Pulmonary artery endothelial cell (primary cell): ENCODE measurements at places on chromosomes 3 and 15. TPM values are rescaled to one million over a fixed set of nuclear protein-coding genes. Genes with fewer than 3 reads are reported as not detected.

DNA sequence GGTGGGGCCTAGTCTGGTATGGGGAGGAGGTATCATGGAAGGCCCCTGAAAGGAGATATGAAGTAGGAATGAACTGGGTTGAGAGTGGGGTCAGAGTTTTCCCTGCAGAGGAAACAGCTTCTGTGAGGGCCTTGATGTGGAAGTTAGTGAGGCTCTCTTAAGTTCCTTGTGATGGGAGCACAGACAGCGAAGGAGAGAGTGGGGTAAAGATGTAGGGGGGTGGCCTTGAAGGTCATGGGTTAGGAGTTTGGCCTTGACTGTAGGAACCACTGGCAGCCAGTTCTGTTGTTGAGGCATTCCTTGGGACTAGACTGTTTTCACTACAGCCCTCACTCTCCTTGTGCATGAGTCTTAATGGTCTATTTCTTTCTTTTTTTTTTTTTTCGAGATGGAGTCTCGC is 77.8 kb upstream of the NMNAT3 start:
- DNase-seq: no peak

- DNase-seq: no peak
Measured at GRCh38 chr3:132723024-132723950, 1.1 kb upstream of the NPHP3 start.

DNA sequence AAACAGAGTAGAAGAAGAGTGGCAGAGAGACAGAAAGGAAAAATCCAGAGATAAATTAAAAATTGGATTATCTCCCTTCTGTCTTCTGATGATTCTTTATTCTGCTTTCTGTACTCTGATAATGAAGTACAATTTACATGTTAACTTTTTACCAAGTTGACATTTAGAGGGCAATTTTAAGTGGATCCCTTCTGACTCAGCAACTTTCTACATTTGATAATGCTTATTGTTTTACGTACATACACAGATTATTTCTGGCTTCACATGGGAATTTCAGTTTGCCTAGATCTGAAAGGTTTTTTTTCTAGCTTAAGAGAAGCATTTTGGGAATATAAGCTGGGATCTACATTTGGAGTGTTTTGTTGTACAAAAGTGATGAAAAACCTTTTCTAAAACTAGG is 491.3 kb downstream of the OTOL1 start:
- no peak for DNase-seq

- DNase-seq: no peak
Measured at GRCh38 chr15:34304613-34305012, 33.0 kb downstream of the SLC12A6 start.

- no peak for DNase-seq
Measured at GRCh38 chr3:16846373-16847080, 38.2 kb upstream of the PLCL2 start.

DNA sequence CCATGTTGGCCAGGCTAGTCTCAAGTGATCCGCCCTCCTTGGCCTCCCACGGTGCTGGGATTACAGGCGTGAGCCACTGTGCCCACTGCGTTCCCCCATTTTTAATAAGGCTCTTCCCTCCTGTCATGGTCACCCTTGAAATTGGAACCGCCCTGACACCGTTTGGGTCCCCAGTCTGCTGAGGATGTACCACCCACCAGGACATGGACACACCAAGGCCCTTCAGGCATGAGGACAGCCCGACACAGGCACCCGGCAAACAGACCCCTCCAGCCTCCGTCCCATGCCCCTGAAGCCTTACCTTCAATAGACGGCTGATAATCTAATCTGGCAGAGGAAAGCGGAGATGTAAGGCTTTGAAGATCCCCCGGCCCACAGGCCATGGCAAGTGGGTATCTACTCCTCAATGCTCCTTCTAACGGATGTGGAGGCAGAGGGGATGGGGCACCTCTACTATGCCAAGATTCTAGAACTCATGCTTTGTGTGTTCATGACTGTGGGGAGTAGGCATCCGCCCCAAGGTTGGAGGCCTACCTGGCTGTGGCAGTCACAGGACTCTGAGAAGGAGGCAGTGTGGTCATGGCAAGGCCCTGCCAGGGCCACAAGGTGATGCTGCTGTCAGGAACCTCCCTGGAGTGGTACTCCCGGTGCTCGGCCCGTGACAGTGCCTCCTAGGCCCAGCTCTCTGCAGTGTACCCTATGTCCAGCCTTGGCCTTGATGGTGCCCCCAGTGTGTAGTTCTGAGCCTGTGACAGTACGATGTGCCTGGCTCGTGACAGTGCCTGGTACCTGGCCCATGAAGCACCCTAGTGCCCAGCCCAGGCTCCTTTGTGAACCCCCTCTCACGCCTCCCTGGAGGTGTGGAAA is 18.6 kb upstream of the PRSS50 start:
- no peak for DNase-seq

GRCh38 chr3:106206146-106206545 is 337.3 kb upstream of the CBLB start:
- DNase-seq: peak; percentile 50

DNA sequence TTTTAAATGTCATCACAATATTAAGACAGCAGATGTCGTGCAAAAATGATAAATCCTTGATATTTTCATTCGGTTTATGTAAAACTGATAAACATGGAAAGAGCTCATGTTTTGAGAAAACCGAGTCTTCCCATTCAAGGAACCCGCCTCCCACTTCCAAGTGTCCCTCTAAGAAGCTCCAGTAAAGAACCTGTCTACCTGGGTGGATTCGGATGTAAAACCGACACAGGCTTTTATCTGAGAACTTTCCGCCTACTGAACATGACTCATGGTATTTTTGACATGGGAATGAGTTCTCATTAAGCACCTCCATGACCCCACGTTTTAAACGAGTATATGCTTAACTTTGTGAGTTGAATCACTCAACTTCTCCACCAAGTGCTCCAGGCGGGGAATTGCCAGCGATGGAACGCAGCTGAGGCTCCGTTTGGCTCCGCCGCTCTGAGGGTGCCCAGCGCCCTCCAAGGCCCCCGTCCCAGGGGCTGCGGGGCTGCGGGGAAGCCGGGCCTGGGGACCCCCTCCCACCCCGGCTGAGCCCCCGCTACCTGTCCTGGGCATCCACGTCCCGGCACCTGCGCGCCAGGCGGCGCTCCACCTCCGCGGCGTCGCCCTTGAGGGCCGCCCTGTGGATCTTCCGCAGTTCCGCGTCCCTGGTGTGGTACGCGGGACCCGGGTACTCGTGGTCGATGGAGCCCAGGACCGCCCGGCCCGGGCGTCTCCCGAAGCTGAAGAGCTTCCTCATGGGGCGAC is 119.9 kb downstream of the LMLN start:
- no peak for DNase-seq

DNA sequence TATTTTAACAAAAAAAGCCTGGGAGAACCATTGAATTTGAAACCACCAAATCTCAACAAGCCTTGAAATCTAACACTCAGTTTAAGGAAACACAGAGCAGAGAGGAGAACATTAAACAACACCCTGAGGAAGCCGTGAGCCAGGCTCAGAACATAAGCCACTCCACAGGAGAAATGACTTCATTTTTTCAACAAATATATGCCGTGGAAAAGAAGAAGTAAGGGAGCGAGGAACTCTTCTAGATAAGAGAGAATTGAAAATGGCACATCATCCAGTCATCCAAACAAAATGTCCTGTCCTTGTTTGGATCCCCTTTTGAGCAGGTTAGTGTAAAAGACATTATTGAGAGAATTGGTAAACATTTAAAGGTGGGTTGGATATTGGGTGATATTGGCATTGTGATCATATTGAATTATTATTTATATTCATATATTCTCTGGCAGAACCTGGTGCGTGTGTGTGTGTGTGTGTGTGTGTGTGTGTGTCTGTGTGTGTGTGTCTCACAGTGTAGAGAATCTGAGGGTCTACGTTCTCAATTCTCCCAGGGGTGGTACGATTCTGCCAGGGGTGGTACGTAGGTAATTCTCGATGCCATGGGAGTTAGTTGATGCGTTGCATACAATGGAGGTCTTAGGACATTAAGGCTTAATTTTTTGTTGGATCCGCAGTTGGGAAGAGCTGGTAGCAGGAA is 94.4 kb downstream of the ST6GAL1 start:
- DNase-seq: no peak

GRCh38 chr3:149555927-149556326 is 81.4 kb downstream of the TM4SF4 start:
- DNase-seq: no peak

GRCh38 chr3:154243353-154243752 is 80.9 kb downstream of the DHX36 start:
- DNase-seq: no peak

GRCh38 chr3:5796541-5796940 is 609.0 kb downstream of the EDEM1 start:
- no peak for DNase-seq

DNA sequence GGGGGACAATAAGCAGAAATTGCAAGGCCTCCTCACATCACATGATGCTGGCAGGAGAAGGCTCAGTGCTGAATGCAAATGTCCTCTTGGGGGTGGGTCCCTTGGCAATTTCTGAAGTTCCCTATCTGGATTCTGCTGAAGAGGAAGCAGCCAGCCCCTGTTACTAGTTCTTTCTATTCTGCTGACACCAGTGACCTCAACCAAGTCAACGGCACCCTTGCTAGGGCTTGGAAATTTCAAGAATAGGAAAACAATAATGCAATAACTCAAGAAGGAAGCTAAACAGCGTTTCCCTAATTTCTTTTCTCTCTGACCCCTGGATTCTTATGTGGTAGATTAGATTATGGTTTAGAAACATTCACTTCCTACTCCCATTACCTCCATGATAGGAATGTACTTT is 46.2 kb upstream of the FOXP1 start:
- DNase-seq: no peak

- no peak for DNase-seq
Measured at GRCh38 chr3:129575997-129576384, 30.5 kb downstream of the PLXND1 start.

DNA sequence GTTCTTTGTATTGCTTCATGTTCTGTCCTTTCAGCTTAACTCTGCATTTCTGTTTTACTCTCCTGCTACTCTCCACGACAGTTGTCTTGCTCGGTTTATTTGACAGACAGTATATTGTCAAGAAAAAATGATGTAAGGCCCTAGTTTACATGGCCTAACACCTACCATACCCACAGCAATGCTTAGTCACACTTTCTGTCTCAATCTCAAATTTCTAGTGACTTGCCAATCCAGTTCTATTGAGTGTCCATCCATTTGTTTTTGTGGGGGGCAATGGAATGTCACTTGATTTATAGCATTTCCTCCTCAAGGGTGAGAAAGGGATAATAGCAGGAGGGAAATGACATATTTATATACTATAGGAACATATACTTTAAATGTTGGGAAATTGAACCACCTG is 676.2 kb downstream of the NAALADL2 start:
- no peak for DNase-seq

DNA sequence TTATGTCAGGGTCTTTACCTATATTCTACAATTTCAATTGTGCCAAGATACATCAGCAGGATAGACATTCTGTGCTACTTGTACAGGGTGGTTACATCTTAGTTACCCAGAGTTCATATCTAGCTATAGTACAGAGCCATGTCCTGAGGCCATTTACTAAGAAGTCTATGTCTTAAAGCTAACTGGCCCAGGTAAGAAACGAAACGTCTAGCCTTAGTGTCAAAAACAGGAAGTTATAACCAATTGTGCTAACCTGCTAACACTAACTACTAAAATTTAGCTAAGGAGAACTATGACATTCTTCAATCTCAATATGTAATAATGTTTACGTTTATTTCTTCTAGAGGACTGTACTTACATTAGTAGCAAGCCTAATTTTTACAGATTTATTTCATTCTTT is 717.2 kb upstream of the UBE2E2 start:
- DNase-seq: no peak

DNA sequence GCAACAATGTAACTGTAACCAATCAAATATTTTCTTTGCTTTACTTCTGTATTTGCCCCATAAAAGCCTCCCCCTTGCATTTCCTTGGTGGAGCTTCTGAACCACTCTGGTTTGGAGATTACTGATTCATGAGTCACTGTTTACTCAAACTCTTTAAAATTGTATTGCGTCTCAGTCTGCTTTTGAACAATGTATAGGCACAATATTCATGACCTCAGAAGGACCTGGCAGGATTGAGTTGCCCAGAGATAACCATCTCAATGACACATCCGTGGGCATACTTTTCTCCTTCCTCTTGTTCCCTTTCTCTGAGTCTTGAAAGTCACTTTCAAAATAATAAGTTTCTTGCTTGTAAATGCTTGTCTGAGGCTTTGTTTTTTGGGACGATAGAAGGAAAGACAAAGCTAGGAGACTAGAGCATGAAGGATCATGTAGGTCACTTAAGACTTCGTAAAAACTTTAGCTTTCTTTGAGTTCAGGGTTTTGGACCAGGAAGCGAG is 57.1 kb upstream of the POU1F1 start:
- DNase-seq: peak; percentile 61

DNA sequence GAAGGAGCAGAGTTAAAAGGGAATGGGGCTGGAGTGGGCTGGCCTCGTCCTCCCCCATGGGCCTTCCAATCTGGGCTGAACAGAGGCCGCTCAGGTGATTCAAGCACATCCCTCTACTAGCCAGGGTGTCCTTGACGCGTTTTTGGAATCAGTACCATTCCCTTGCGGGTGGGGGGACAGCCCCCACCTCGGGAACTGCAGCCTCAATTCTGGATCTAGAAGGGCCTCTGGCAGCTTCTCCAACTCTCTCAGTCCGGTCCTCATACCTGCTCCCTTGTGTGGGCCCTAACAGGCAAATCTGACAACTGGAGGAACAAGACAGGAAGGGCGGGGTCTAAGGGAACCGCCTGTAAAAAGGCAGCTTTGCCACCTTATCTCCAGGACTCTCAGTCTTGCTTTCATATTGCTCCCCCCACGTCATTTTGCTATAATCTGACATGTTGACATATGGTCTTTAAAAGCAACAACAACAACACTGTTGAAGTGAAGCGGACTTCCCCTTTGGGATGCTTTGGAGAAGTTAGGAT is 802 bp upstream of the CHRNB4 start:
- no peak for DNase-seq

- DNase-seq: no peak
Measured at GRCh38 chr3:9911863-9912262, 5.0 kb upstream of the IL17RC start.

GRCh38 chr3:73503781-73504180 is 121.0 kb downstream of the PDZRN3 start:
- no peak for DNase-seq

DNA sequence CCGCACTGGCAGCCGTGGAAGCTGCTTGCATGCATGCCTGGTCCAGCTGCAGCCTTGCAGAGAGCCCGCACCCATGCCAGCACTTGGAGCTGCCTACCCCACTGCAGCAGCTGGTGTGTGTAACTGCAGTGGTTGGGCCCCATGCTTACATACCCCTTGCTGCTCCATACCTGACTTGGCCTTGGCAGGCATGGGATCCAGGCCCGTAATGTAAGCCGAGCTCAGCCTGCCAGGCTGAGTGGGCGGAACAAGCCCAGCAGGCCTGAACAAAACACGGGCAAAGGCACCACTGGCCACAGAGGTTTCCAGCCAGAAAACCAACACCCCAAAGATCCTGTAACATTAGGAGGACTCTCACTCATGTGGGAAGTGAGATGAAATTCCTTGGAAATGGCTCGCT is 48.3 kb downstream of the SLC6A20 start:
- DNase-seq: no peak

Gene TRIM42
- total RNA-seq: not detected in 2 replicates

Gene ARPP21
- total RNA-seq: 0.07 TPM in 1 of 2 replicates, not detected in the other

Gene WDR72
- total RNA-seq: not detected in 2 replicates

Gene SLC9C1
- total RNA-seq: under 0.01 and 0.11 TPM in 2 replicates
